ENCODE measurements at places on chromosomes 3 and 15.

- DNase-seq: peak; percentile 62
These were observed 13.2 kb upstream of the THRB start for GRCh38 chr3:24507776-24508422.

DNA sequence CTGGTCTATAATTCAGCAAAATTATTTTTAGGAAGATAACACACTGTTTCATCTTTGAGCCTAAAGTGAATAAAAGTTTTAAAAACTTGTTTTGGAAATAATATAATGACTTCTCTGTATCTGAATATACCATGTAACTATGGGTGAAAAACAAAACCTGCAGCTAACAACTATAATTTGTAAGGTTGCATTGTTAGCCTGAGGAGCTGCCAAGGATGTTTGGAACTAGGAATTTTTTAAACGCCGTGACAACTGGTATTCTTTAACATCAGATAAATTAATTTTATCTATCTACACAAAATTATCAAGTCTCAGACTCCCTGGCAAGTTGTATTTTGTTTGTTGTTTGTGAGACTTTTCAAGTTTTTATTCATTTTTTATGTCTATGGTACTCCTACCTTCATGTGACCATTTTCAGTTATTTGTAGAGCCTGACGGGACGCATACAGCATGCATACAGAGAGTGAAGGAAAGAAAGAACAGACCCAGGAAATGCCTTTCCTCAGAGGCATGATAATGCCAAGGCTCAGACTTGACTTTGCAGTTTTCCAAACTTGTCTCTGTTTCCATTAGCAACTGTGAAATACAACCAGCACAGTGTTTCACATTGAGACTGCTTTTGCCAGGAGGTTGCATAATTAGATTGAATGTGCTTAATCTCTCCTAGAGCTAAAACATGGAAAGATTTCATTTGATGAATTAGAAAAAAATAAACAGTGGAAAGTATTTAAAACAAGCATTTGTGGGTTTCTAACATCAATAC, 60.8 kb upstream of the ARHGEF26 start:
- no peak for DNase-seq

GRCh38 chr3:187521546-187521945, 148.6 kb downstream of the SST start:
- DNase-seq: peak; percentile 21

GRCh38 chr3:153038367-153038766, 123.7 kb upstream of the RAP2B start:
- DNase-seq: no peak

DNA sequence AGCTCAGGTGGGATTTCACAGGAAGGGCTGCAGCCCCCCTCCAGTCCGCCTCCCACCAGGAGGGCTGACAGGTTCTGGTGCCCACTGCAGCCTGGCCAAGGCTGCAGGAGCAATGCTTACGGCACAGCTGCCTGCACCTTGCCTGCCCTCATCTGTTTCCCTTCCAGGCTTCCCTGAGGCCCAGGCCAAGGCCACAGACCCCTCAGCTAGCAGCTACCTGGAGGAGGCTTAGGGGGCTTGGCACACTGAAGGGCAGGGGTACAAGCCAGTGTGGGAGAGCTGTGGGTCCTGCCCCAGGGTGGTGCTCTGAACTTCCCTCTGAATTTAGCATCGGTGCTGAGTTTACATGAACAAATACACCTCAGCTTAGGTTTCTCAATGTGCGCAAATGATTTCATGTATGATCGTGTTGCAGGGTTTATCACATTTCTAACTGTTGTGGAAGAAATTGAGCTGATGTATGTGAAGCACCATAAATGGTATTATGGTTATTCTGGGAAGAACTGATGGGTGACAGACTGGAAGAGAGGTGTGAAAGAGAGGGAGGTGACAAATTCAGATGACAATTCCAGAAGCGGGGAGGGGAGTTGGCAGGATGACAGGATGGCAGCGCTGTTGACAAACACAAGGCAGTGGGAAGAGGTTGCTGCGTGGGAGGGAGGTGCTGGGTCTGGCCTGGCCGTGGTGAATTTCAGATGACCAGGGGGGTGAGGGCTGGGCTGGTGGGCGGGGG, 6.1 kb downstream of the RHCG start:
- DNase-seq: no peak
